NCI-H1417 treated with DMSO at 0.1 percent for 48 hours (cell line): ENCODE measurements at places on chromosomes 3 and 15.
A peak's percentile ranks its signal among the peaks of the same experiment; 100 is the strongest.

DNA sequence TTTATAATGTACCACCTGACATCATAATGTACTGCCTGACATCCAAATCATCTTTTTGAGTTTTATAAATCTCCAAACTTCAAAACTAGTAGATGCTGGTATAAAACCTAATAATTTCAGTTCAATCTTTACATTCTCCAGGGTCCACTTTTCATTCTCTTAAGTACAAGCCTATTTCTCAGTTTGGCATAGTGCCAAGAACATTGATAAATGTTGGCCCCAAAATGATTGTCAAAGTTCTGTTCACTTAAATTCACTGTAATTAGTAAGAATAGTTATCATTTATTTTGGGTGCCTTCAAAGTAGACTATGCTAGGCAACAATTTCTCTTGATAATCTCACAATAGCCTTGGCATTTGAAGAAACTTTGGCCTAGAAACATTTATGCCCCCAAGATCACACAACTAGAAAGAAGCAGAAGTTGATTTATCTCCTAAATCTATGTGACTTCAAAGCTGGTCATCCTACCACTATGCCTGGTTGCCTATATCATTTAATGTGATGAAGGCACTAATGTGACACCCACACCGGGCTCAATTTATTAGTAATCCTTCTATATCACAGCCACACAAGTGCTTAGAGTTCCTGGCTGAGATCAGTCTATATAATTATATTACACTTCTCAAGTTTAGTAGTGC, 101.7 kb downstream of the ZNF609 start:
- no peak for DNase-seq

DNA sequence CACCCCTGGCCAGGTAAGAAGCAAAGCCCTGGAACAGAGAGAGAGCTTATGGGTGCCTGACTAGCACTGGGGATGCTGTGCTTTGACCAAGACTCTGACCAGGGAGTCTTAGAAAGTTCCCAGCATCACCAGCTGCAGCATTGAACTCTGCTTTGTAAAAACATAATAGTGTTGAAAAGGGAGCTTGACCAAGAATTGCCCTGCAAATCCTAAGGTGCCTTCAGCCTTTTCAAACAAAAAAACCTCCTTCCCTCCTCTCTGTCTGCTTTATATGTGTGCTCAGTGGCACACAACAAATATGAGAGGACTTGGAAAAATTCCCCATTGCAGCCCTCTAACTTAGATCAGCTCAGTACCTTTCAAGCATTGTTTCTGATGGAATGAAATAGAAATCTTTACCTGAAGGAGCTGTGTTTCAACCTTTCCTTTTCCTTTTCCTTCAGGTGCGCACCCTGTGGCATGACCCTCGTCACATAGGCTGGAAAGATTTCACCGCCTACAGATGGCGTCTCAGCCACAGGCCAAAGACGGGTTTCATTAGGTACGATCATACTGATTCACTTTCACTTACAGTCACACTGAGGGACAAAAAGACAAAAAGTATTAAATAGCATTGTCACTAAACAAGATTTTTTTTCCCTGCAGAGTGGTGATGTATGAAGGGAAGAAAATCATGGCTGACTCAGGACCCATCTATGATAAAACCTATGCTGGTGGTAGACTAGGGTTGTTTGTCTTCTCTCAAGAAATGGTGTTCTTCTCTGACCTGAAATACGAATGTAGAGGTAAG, 13.0 kb downstream of the THBS1 start:
- no peak for DNase-seq

- no peak for DNase-seq
Measured at GRCh38 chr3:7292362-7292761, 431.4 kb downstream of the GRM7 start.

DNA sequence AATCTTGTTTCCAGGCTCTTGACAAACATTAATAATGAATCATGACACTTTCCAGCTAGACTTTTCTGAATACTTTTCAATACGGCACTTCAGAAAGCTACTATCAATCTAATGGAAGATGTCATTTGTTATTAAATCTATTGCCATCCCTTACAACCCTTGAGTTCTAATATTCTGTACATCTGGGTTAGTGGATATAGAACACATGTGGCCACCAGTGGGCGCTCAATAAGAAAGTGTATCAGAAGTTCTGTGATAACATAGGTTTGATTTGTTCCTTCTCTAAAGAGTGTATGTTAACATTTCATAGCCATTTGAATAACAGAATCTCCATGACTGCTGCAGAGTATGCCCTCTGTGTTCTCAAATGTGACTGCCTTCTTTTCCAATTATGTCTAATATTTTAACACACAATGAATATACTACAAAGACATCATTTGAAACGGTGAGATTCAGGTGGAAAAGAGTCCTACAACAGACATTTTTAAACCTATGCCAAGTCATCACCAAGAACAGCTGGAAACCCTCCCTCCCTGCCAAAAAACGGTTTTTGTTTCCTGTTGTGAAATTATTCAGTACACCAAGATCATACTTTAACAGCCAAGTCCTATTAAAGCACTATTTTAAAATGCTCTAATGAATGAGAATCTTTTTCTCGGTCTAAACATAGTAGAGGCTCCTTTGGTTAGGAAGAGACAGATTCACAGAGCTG, 22.2 kb downstream of the ALDH1A2 start:
- no peak for DNase-seq

DNA sequence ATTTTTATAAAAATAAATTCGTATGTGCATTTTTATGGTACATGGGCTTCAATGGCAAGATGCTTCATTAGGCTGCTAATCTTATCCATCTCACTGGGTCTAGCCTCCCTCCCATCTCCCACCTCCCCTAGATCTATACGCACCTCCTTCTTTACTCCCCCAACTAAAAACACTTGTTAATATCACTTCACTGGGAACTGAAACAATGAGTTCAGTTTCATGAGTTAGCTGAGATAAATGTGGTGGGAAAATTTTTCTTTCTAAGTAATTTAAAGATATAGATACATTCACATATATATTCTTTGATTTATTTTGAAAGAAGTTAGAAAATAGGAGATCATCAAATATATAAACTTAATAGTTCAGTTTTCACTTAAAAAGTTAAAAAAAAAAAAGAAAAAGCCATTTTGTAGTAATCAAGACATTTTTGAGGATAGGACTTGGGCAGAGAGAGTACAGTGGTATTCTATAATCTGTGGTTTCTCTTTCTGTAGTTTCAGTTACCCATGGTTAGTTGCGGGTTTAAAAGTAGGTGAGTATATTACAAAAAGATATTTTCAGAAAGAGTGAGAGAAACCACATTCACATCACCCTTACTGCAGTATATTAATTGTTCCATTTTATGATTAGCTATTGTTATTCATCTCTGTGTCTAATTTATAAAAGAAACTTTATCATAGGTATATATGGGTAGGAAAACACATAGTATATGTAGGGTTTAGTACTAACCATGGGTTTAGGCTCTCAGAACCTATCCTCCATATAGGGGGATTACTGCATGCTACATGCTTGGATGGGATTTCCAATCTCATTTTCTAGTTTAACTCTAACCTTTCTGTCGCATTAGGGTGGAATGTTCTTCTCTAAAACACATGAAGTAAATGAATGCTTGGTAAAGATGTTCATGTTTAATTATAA, 316.0 kb upstream of the CBLB start:
- no peak for DNase-seq

DNA sequence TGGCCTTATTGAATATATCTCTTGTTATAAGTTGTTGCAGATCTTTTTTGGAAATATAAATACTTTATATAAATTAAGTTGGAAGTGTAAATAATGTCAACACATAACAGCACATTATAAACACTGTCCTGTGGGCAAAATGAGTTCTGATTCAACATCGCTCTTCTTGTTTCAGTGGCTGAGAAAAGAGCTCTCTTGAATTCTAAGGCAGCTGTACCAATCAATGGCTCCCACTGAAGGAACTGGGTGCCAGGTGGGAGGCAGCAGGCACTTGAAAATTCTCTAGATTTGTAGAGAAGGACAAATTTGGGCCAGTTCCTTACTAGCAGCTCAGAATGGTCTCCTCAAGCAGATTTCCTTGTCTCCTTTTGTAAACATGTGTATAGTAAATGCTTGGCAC, 45.6 kb downstream of the CHST2 start:
- no peak for DNase-seq

DNA sequence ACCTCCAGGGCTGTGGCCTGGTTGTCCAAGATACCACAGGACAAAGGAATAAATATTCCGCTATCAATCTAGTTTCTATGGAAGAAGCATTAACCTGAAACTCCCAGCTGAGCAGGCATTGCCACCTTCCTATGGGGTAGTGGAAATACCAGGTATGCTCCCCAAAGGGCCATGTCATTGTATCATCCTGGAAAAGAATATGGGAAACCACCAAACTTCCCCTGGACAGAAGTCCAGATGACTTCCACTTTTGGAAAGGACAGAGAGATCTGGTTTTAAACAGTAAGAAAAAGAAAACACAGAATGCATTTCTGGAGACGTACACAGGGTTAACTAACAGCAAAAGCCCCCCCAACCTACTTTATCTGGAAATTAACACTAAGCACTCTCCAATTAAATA, 100.2 kb downstream of the RFTN1 start:
- DNase-seq = no peak

DNA sequence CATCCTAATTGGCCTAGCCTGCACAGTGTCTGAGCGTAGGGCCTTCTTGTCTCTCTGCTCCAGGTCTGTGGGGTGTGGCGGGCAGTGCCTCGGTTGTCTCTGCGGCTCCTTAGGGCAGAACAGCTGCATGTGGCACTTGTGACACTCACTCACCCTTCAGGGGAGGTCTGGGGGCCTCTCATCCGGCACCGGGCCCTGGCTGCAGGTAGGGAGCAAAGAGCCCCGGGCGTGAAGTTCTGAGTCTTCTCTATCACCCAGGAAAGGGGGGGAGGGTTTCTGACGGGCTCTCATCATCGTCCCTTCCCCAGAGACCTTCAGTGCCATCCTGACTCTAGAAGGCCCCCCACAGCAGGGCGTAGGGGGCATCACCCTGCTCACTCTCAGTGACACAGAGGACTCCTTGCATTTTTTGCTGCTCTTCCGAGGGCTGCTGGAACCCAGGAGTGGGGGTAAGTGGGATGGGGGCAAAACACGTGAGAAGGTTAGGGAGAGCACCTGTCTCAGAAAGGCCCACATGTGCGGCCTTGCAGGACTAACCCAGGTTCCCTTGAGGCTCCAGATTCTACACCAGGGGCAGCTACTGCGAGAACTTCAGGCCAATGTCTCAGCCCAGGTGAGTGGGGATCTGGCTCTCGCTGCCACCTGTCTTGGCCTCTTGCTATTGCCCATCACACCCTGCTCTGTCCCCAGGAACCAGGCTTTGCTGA, 2.6 kb downstream of the CHRD start:
- DNase-seq = no peak

DNA sequence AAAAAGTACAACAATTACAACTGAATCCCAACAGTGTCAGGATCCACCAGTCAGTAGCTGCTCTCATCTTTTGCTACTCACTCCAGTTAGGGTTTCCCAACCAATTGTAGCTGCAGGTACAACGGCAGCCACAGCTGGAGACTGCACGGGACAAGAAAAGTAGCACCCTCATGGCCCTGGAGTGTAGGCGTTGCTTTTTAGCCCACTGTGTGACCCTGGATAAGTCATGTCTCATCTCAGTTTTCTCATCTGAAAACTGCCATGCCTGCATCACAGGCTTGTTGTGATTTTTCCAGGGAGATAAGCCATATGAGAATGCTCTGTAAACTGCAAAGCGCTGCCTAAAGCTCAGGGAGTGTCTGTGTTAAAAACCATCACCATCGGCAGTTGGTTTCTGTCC, 535.6 kb upstream of the IL12A start:
- DNase-seq = no peak

GRCh38 chr3:64104006-64104405, 80.7 kb upstream of the PSMD6 start:
- DNase-seq = no peak

GRCh38 chr15:39756806-39757522, 25.7 kb downstream of the FSIP1 start:
- DNase-seq = no peak

- no peak for DNase-seq
Measured at GRCh38 chr3:153169793-153170383, 7.9 kb downstream of the RAP2B start.

DNA sequence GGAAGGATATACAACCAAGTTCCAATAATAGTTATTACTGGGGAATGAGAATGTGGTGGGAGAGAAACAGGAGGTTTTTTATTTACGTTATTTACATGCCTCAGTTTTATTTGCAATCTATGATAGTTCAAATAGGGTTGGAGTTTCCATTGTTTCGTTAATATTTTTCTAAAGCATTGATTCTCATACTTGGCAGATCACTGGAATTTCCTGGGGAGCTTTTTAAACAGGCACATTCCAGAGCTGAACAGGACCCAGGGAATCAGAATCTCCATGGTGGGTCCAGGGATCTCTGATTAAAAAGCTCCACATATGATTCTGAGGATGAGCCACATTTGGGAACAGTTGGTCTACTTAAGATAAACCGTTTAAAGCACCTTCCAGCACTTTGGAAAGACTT, 123.9 kb downstream of the IL20RB start:
- DNase-seq = no peak

DNA sequence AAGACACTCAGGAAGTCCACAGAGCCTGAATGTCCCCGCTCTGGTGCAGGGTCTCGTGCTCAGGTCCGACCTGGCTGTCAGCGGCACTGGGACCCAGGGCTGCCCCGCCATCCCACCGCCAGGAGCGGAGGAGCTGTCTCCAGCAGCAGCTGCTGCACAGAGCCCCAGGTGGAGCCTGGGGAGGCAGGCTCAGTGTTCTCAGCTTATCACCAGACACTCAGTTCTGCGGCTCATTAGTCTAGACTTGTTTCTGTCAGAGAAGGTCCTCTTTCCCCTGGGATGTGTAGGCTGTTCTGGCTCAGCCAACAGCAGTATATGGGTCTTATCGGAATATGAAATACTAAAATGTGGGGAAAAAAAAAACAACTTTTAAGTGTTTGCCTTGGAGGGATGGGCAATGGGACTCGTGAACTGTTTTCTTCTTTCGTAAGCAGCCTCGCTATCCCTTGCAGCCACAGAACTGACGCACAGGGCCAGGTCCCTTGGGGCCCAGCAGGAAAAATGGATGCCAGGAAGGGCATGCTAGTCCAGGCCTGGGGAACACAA, 75.9 kb downstream of the KLF13 start:
- no peak for DNase-seq

- DNase-seq = no peak
Measured at GRCh38 chr3:125052624-125053303, 3.0 kb downstream of the HEG1 start.

DNA sequence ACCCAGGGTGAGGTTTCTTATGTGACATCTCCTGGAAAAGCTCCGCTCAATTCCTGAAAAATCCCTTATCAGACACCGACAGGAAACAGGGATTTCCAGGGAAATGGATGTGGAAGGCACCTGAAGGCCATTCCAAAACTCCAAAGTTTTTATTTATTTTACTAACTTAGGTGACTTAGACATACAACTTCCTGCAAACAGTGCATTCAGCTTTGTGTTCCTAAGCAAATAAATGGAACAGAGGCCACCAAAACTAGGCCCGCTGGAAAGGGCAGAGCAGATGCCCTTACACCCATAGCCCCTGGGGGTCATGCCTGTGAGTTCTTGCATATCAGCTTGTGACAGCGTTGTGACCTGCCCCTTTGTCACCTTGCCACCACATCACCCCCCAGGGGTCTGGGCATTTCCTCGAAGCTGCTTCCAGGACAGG, 239.4 kb downstream of the XXYLT1 start:
- no peak for DNase-seq

- DNase-seq = no peak
Measured at GRCh38 chr3:150867434-150867833, 37.8 kb downstream of the MINDY4B start.

GRCh38 chr3:194040516-194041273, 95.3 kb upstream of the HES1 start:
- no peak for DNase-seq

- no peak for DNase-seq
Measured at GRCh38 chr15:84697236-84697990, 18.5 kb downstream of the SEC11A start.

GRCh38 chr3:23991683-23992628, 46.9 kb downstream of the NR1D2 start:
- DNase-seq = peak; percentile 9
